Activated effector memory CD4-positive, alpha-beta T cell treated with Interleukin-2 at 50 U/mL for 16 hours (primary cell): ENCODE measurements at places on chromosomes 5 and 9.

- no peak for DNase-seq
These were observed 74.6 kb downstream of the LRRC70 start for GRCh38 chr5:62653001-62653863.

- no peak for DNase-seq
These were observed 30.3 kb upstream of the IL17B start for GRCh38 chr5:149409268-149409948.

DNA sequence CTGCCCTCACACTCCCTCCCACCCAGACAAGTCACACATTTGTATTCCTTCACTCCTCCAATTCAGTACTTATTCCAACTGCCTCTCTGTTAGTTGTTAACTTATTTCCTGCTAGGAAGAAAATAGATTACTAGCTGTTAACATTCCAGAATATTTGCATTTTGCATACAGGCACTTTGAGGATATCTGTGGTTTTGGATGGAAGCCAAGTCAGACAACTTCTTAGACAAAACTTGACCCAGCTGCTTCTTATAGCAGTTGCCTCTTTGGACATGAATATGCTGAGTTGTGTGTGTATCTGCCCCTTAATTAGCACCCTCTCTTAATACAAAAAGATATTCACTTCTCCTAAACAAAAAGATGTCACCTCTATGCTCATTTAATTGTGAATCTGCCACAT lies 1280.6 kb upstream of the ACO1 start:
- no peak for DNase-seq

- DNase-seq: no peak
These were observed 60.2 kb upstream of the SLC25A51 start for GRCh38 chr9:37963936-37964739.

DNA sequence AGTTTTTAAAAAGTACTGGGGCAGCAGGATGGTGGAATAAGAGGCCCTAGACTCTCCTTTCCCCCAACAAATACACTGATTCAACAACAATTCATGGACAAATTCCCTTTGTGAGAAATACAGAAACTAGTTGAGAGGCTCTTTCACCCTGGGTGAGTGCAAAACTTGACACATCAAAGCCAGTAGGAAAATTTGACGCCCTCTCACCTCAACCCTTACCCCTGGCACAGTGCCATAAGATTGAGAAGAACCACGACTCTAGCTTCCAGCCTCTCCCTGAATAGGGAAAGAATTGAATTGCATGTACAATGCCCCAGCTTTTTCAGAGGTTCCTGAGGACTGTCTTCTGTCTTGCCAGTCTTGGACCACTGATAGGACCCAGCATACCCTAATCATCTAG lies 12.3 kb downstream of the KIF4B start:
- DNase-seq: no peak

DNA sequence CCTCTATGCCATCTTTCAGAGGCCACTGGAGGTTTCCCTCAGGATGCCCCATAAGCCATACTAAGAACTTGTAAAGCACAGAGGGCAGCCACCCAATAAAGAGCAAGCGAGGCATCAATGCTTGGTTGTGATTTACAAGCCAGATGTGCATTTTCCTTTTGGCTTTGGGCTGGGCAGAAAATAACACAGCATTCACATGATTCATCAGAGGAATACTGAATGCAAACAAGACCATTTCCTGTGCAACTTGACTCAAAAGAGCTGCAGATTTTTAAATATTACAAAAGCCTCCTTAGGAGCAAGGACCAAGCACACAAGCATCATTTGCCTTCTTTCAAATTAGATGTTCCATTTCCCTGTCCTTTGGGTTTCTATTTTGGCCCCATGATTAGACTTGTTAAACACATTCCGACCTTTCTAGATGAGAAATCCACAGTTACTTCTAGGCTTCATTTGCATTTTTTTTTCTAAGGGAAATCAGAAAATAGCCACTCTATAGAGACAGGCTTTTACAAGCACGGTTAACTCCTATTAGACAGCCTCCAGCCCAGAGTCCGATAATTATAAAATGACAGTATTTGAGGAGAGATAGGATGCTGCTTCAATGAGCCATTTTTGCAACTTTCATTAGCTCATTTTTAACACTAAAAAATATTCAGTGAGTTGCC lies 207.8 kb downstream of the SEMA5A start:
- DNase-seq: no peak

DNA sequence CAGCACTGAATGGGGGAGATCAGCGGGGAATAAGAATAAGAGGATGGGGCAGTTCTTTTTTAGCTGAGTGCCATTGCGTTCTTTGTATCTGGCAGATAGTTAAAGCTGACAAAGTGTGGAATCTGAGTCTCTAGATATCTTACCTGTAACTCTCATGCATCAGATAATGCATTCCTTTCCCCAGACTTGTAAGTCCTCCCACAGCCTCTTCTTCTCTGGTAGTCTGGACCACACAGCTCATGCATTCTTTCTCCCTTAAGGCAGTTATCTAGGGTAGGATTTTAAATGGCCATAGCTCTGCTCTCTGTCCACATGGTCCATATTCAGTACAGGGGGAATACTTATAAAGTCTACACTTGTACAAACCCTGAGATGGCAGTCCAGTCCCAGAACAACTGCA lies 54.0 kb upstream of the FGF10 start:
- DNase-seq: no peak

DNA sequence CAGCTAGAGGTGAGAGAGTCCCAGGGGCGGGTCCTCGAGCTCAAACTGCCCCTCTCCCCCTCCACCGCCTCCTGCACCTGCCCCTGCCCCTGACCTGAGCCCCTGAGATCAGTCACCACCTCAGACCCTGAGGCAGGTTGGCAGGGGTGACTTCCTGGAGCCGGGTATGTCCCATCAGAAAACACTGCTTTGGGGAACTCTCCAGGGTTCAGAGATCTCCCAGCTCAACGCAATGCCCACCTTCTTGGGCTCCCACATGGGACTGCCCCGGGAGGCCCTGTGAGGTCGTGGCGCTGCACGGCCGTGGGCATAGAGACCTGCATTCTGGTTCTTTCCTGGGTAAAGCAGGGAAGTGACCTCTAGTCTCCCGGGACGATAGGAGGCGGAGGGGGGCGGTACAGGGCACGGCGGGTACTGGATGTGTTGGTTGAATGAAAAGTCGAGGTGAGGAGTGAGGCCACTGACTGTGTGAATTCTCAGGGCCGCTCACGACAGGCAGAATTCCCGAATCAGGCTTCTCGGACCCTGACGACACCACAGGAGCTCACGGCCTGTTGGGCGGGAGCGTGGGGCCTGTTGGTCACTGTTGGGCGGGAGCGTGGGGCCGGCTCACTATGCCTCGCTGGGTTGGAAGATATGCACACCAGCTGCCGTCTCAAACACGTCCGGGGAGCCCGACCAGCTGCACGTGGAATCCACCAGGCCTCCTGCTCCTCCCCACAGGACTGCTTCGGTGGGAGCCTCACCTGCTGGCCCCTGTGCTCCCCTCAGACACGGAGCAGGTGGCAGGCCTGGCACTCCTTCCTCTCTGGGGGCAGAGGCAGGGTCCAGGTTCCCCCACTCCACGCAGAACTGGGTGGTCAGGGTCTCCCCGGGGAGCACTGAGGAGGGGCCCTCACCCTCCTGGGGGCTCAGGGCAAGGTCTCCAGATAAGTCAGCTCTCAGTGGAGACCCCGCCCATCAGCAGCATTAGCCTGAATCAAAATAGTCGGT lies 178.0 kb upstream of the PPP1R26 start:
- no peak for DNase-seq

- DNase-seq: no peak
These were observed 28.5 kb upstream of the PHF24 start for GRCh38 chr9:34929506-34930102.

DNA sequence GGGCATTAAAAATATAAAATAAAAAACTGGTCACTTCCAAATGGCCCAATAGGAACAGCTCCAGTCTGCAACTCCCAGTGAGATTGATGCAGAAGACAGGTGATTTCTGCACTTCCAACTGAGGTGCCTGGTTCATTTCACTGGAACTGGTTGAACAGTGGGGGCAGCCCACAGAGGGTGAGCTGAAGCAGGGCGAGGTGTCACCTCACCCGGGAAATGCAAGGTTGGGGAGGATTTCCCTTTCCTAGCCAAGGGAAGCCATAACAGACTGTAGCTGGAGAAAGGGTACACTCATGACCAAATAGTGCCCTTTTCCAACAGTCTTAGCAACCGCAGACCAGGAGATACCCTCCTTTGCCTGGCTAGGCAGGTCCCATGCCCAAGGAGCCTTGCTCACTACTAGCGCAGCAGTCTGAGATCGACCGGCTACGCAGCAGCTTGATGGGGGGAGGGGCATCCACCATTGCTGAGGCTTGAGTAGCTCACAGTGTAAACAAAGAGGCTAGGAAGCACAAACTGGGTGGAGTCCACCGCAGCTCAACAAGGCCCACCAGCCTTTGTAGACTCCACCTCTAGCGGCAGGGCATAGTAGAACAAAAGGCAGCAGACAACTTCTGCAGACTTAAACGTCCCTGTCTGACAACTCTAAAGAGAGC lies 12.7 kb downstream of the RLN1 start:
- DNase-seq: peak; percentile 32

GRCh38 chr5:170312301-170312595 lies 14.7 kb upstream of the LCP2 start:
- no peak for DNase-seq

DNA sequence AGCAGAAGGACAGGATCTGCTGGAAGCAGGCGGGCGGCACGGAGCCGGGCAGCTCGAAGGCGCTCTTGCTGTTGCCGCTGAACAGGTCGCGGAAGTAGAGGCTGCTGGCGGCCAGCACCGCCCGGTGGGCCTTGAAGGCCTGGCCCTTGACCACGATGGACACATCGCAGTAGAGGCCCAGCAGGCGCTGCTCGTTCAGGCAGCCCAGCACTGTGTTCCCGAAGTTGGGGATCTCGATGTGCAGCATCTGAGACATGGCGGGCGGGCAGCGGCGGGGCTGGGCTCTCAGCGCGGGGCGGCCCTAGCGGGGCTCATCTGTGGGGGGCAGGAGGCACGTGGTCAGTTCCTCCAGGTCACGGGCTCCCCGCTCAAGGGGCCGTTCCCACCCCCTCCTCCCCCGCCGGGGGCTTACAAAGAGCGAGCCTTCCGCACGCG lies 44.8 kb downstream of the NACC2 start:
- DNase-seq: no peak

DNA sequence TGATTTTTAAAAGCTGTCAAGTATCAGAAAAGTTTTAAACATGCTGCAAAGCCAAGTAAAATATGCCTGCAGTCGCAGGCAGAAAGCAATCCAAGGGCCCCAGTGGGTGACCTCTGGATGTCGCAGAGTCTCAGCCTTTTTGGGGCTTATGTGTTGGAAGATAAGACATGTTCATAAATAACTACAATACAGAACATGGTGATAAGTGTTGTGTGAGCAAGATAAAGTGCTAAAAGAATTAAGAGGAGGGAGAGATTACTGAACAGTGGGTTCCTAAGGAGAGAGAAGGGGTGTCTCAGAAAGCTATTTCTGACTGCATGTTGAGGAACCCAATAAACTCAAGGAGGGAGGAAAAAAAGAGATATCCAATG lies 78.9 kb upstream of the ADRB2 start:
- DNase-seq: no peak

GRCh38 chr5:38105231-38105570 lies 153.2 kb upstream of the EGFLAM start:
- no peak for DNase-seq

GRCh38 chr5:39137819-39138451 lies 63.7 kb upstream of the RICTOR start:
- DNase-seq: no peak

DNA sequence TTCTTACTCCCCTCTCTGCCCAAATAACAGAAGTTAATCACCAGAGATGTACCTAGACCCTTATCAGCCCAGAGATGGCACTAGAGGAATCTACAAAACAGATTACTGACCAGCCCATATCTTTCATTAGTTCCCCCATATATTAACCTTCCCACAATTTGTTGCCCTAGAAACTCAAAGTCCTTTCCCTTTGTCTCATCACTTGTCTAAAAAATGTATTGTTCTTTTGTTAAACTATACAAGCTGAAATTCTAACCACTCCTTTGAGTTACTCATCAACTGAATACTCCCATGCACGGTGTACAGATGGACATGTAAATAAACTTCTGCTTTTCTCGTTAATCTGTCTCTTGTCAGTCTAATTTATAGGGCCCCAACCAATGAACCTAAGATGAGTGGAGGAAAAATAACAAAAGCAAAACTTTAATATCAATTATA lies 130.9 kb downstream of the CCDC192 start:
- DNase-seq: no peak

- DNase-seq: no peak
These were observed 15.3 kb upstream of the SYNPO start for GRCh38 chr5:150625164-150625535.

- no peak for DNase-seq
These were observed 71.4 kb downstream of the DCP2 start for GRCh38 chr5:113047733-113048652.

GRCh38 chr5:125232779-125233230 lies 486.4 kb upstream of the ZNF608 start:
- DNase-seq: no peak

DNA sequence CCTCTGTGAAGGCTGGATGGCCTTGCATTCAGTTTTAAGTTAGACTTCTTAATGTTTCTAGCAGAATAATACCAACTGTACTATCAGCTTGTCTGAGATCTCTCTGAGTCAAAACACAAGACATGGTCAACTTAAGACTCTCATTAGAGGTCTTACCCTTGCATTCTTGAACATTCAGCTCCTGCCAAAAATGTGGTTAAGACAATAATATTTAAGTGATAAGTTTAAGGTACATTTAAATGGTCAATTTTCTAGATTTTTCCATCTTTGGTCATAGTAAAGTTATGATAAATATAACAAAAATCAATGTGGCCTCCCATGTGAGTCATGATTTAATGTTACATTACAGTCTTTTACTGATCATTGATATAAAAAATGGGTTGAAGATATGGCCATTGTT lies 75.0 kb downstream of the NR2F1 start:
- no peak for DNase-seq

DNA sequence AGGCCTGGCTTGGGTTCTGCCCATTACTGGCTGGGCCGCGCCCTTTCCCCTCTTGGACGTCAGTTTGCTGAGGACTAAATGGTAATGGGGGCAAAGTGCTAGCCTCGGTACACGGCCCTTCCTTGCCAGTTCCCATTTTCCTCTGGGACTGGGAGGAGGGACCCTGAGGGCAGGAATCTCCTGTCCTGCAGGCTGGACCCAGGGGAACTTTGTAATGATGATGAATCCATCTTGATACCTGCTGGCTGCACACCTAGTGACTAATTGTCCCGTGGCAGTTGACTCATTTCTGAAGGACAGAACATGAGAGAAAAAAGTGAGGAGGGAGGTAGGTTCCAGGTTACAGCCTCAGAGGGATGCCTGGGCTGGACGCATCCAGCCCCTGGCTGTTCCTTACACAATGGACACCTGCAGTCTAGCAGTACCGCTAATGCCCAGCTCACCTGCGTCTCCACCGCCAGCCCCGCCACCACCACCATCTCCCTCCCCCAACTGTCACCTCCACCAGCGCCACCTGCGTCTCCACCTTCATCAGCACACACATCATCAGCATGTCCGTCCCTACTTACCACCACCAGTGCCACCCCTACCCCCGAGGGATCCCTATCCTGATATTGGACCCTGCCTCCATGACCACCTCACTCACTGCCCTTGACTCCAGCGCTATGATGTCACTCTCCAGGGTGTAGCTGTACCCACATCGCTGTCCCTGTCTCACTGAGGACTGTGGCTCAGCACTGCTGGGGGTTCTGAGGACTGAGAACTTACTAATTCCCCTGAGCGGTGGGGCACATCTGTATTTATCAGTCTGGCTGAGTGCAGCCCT lies 4.3 kb downstream of the CDHR2 start:
- DNase-seq: no peak

GRCh38 chr5:126975796-126976195 lies 54.6 kb downstream of the MARCHF3 start:
- no peak for DNase-seq
